ENCODE measurements at places on chromosomes 12 and 14.
A peak's percentile ranks its signal among the peaks of the same experiment; 100 is the strongest.

- DNase-seq, result no peak
Measured at GRCh38 chr12:28550757-28551704, 360.8 kb downstream of the CCDC91 start.

DNA sequence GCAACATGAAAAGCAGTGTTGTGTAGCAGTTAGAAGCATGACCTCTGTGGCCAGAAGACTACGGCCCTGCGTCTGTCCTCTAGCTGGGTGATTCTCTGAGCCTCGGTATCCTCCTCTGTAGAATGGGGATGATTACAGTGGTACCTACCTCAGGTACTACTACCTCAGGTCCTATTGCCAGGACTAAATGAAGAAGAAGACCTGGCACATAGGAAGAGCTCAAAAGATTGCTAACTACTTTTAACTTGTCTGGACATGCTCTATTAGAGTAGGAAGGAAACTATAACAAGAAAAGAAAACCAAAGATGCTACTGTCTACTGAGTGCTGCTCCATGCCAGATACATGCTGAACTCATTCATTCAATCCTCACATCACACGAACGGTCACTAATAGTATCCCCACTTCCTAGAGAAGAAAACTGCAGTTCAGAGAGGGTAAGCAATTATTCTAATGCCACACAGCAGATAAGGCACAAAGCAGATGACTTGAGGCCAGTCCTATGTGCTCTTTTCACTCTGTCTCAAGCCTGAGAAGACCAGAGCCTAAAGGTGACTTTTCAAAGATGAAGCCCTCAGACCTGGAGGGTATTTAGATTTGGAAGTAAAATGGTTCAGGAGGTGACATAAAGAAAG is 108.1 kb upstream of the HIF1A start:
- no peak for DNase-seq

- DNase-seq, result no peak
Measured at GRCh38 chr14:78612666-78613065, 442.5 kb downstream of the NRXN3 start.

GRCh38 chr14:99737956-99738667 is 54.0 kb downstream of the CYP46A1 start:
- no peak for DNase-seq

DNA sequence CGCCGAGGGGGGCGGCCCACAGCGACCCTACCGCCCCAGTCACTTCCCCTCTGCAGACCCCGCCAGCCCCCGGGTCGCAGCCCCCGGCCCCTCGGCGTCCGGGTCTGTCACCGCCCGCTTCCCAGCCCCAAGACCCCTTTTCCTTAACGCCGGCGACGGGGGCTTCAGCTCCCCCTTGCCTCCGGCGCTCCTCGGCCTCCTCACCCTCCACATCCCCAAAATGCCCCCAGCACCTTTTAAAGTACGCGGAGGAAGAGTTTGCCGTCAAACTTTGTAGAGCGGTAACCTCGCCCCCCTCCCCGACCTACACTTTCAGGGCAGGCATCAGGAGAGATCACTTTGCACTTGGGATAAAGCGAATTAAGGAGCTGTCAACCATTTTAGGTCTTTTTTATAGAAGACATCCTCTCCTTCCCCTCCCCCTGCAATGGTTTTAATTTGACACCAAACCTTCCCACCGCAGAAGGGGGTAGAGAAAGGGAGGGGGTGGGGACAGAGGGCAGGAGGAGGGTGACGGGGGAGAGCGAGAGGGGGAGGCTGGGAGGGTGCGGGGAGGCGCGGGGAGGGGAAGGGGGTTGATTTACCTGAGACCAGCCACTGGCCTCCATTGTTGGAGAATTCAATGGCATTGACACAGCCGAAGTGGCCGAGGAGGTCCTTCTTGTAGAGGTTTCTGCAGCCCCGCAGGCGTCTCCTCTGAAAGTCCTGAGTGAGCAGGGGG is 578 bp downstream of the DCAF5 start:
- DNase-seq, result peak; percentile 6

GRCh38 chr14:74936731-74937130 is 13.7 kb upstream of the RPS6KL1 start:
- no peak for DNase-seq

DNA sequence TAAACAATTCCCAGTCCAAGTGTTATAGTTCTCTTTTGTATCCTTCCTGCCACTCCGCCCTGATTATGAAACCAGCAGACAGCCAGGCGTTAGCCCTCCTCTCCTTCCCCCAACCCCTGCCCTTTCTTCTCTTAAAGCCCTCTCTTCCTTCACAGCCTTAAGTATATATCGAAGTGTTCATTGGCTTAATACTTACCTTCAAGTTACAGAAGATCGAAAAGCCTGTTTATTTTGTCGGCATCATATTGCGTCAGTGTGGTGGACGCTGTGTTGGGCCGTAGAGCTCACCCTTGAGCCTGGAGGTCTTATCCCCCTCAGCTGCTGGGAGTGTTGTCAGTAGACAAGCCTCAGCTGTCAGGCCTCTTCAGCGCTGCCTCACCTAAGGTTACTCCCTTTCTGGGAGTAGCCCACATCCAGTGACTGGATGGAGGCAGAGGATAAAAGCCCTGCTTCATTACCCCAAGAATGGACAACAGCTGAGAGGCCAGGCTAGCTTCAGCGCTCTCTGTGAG is 36.2 kb downstream of the CMAS start:
- DNase-seq, result no peak

DNA sequence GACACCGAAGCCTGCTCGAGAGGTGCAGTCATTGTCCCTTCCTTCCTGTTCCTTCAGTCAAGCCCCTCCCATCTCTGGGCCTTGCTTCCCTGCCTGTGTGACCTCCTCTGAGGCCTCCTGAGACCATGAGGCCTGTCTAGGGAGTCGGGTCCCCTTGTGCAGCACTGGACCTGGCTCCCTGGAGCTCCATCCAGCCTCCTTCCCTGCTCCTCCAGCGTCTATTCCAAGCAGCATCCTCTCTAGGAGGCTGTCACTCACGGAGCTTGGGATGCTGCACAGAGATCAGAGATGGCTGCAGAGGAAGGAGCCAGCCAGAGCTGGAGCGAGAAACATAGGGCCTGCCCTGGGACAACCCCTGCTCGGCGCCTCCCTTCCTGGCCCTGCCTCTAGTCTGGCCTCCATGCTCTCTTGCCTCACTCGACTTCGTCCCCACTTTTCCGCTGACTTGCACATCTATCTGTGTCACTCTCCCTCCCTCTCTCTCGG is 142.7 kb downstream of the BCL11B start:
- DNase-seq, result no peak

Data from HL-60 (cell line).